ENCODE measurements at places on chromosomes 5 and 9.

GRCh38 chr5:129593525-129593924 is 133.4 kb downstream of the ADAMTS19 start:
- no peaks in the 10 kb centered on the region for H3K4me1 ChIP-seq
- no peak overlapping the region for H3K4me3 ChIP-seq
- no peaks in the 10 kb centered on the region for H3K27me3 ChIP-seq
- no peak overlapping the region for H3K27ac ChIP-seq
- no peak for DNase-seq

- H3K27ac ChIP-seq: no peak overlapping the region
- H3K4me3 ChIP-seq: no peak overlapping the region
- no peaks in the 10 kb centered on the region for H3K4me1 ChIP-seq
Measured at GRCh38 chr5:119913425-119913824, 284.1 kb downstream of the FAM170A start.

GRCh38 chr5:94857111-94857510 is 238.6 kb downstream of the SLF1 start:
- H3K4me1 ChIP-seq: no peaks in the 10 kb centered on the region
- H3K4me3 ChIP-seq: no peak overlapping the region
- H3K27me3 ChIP-seq: no peaks in the 10 kb centered on the region
- H3K36me3 ChIP-seq: no peaks in the 10 kb centered on the region

GRCh38 chr5:164306662-164307061 is 801.2 kb downstream of the MAT2B start:
- no peaks in the 10 kb centered on the region for H3K36me3 ChIP-seq
- no peak overlapping the region for H3K27ac ChIP-seq
- H3K4me1 ChIP-seq: no peaks in the 10 kb centered on the region
- DNase-seq: no peak

DNA sequence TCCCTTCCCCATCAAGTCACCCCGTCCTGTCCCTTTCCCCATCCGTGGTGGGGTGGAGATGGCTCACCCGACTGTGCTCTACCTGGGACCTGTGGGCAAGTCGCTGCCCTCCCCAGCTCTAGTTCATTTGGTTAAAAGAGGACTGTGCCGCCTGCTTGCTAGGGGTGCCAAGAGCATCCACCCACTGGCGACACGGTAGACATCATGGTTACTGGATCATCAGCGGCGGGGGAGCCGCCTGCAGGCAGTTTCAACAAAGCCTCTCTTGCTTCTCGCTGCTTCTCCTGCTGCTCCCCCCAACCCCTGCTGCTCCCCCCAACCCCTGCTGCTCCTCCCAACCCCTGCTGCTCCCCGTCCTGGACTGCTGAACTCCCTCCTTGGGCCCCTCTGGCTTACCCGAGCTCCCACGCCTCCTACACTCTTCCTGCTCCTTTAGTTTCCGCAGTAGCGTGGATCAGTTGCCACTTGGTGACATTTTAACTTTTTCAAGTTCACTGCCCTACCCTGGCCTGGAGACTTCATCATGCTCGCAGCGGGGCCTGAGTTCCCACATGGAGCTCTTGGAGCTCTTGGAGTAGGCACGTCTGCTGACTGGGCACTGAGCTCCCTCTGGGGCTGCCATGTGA is 22.0 kb upstream of the SCGB3A1 start:
- H3K27ac ChIP-seq: no peak overlapping the region
- no peaks in the 10 kb centered on the region for H3K27me3 ChIP-seq
- no peaks in the 10 kb centered on the region for H3K36me3 ChIP-seq
